ENCODE measurements at places on chromosomes 12 and 14. TPM values are rescaled to one million over a fixed set of nuclear protein-coding genes. Genes with fewer than 3 reads are reported as not detected.

- DNase-seq = no peak
These were observed 115.9 kb downstream of the BCL11B start for GRCh38 chr14:99156090-99156425.

JDP2 gene
- total RNA-seq = 13.1 TPM

DNA sequence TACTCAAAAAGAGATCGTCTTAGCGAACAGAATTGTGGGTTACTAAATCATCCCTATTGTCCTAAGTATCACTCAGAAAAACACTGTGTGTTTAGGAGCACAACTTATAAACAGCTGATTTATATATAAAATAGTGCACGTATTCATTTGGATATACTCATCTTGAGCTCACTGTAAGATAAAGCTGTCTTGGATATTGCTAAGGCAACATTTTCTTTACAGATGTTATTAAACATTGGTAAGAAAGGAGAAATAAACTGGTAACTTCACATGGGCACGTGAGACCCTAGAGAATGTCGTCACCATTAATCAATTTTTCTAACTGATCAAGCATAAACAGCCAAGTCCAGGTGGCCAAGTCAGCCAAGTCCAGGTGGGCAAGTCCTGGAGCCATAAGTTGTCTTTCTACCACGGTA, 1.7 kb downstream of the PAWR start:
- no peak for DNase-seq

DNA sequence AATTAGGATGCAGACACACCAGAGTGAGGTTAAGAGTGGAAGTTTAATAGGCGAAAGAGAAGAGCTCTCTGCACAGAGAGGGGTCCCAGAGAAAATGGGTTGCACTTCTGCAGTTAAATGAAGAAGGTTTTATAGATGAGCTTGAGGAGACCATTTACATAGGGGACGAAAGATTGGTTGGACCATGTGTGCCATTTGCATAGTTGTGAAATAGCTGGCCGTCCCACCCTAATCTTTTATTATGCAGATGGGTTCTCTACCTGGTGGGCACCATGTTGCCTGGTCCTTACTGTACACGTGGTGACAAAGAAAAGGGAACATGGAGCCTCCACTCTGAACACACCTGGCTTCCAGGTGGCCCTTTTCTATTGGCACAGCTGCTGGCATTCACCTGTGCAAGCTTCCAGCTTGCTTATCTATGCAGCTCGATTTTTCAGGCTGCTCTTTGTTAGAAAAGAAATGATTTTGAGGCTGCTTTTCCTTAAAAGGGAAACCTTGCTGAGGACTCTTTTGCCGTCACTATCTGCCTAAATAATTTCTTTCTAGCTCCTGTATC, 67.1 kb upstream of the SRSF5 start:
- no peak for DNase-seq

GRCh38 chr12:12915656-12916055, 24.3 kb downstream of the GPRC5A start:
- no peak for DNase-seq

Measured in progenitor cell of endocrine pancreas (in vitro differentiated cells).